ENCODE measurements at places on chromosomes 2 and 18.

DNA sequence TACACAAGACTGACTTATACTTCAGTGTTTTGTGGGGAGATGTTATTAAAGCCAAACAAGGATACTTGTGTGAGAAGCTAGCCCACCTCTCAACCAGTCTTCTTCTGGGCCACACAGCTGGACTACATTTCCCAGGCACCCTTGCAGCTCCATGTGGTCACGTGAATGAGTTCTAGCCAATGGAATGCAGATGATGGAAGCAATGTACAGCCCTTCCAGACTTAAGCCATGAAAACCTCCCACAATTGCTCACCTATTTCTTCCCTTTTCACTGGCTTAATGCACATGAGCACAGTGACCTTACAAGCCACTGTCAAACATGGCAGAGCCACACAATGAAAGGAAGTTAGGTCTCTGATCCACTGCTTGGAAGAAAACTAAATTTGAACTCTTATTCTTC is 20.4 kb upstream of the FEZ2 start:
- peak; percentile 90 for DNase-seq

GRCh38 chr2:9463698-9464034 is 10.7 kb upstream of the IAH1 start:
- peak; percentile 21 for DNase-seq

DNA sequence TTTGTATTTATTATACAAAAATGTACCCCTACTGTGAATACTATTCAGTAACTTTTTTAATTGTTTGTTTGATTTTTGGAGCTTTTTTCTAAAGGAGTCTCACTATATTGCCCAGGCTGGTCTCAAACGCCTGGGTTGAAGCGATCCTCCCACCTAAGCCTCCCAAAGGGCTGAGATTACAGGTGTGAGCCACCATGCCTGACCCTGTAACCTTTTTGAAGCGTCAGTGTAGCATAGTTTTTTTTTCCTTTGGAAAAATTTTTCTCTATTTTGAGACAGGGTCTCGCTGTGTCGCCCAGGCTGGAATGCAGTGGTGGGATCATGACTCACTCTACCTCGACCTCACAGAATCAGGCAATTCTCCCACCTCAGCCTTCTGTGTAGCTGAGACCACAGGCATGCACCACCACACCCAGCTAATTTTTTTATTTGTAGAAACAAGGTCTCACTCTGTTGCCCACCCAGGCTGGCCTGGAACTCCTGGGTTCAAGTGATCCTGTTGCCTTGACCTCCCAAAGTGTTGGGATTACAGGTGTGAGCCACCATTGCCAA is 2.0 kb downstream of the GMCL1 start:
- DNase-seq: no peak

DNA sequence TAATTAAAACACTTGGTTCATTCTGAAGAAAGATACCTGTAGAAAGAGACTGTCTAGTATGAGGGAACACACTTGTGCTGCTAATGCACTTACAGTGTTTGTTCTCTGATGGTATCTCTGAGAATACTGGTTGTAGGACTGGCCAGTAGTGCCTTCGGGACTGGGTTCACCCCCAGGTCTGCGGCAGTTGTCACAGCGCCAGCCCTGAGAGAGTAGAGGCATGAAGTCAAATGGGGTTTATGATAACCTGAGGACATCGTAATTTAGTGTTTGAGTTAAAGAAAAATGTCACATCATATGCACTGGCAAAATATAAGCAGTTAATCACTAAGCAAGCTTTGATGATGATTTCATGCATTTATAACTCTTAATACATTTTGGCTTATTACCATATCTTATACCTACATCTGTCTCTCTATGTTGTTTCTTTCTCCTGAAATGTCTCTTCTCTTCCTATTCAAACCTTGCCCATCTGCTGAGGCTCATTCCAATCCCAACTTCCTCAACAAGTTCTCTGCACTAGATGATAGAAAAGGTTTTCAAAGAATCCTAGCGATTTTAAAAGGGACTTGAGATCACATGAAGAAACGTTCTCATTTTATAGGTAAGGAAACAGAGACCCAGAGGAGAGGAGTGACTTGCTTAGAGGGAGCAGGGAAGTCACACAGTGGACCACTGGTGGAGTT is 50.2 kb downstream of the ATIC start:
- peak; percentile 54 for DNase-seq

DNA sequence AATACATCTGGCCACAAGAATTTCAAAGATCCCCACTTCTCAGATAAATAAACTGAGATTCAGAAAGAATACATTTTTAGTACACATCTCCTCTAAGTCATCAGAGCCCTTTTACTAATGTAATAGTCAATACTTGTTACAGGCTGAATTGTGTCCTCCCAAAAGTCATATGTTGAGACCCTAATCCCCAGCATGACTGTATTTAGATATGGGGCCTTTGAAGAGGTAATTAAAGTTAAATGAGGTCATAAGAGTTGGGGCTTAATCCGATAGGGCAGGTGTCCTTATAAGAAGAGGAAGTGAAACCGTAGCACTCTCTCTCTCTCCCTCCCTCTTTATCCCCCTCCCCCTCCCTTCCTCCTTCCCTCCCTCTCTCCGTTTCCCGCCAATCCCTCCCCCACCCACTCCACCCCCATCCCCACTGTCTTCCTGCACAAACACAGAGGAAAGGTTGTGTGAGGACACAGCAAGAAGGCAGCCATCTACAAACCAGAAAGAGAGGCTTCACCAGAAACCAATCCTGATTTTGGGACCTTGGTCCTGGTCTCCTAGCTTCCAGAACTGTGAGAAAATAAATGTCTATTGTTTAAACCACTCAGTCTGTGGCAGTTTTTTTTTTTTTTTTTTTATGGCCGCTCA is 66.6 kb upstream of the ZNF397 start:
- DNase-seq: no peak

DNA sequence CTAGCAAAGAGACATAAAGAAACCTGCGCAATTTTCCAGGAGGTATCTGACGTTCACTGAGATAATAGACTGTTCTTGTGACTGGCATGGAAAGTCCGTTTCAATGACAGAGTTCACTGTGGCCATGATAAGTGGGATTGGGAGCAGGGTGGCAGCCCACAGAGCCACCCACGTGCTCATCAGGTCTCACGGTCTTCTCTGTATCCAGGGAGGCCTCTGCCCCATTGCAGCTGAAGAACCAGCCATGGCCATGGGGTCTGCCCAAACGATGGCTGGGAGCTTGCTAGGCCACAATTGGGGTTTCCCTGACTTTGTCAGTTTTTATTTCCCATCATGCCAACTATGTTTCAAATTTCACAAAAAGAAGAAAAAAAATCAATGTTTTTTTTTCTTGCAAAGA is 57.2 kb downstream of the PDCL3 start:
- DNase-seq: no peak

GRCh38 chr2:202418027-202418426 is 41.9 kb downstream of the BMPR2 start:
- no peak for DNase-seq

DNA sequence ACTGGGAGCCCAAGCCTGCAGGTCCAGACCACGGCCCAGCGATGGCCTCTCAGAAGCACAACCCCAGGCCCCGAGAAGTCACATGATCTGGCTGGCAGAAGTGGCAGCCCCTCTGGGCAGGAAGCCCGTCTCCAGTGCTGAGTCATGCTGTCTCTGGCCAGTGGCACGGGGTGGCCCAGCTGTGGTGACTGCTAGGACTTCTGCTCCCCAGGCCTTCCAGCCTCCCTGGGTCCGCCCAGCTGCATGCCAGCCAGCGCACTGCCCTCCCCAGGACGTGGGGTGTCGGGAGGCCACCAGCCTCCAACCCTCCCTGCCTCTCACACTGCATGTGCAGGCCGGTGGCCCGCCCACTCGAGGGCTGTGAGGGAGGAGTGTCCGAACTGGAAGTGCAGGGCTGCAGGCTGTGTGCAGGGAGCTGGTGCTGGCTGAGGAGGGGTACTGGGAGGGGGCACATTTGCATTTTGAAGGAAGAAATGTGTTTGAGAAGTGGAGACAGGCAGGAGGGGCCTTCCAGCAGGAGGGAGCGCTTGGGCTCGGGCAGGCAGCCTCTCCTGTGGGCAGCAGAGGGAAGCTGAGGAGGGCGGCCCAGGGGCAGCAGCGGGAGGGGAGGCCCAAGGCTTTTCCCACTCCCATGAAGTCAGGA is 17.0 kb upstream of the HPCAL1 start:
- DNase-seq: peak; percentile 27

GRCh38 chr2:80073134-80073561 is 231.4 kb downstream of the LRRTM1 start:
- peak; percentile 69 for DNase-seq

GRCh38 chr2:59150217-59150849 is 909.2 kb upstream of the FANCL start:
- DNase-seq: no peak

DNA sequence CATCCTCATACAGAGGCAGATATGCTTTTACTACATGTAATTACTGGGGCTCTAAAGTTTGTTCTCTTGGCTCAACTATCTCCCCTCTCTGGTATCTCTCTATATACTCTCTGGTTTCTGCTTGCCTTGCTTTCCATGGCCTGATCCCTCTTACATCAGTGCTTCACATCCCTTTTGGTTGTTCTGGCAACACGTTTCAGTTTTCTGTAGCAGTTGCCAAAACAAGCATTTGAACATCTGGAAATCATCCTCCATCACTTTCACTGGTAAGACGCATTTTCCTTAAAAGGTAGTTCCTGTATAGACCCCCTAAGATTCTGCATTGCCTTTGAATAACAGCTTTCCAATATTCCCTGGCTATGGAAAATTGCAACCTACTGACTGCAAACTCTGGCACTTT is 25.9 kb downstream of the COL5A2 start:
- DNase-seq: peak; percentile 90

DNA sequence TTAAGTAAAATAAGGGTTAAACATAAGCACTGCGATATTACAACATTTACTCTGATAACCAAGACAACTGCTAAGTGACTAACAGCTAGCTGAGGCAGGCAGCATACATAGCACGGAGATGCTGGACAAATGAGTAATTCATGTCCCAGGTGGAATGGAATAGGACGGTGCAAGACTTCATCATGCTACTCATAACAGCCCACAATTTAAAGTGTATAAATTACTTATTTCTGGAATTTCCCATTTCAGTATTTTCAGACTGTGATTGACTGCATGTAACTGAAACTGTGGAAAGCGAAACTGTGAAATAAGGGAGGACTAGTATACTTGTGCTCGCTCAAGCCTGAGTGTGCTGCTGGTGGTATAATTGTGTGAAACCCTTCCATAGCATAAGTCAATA is 12.9 kb downstream of the IER3IP1 start:
- peak; percentile 94 for DNase-seq

DNA sequence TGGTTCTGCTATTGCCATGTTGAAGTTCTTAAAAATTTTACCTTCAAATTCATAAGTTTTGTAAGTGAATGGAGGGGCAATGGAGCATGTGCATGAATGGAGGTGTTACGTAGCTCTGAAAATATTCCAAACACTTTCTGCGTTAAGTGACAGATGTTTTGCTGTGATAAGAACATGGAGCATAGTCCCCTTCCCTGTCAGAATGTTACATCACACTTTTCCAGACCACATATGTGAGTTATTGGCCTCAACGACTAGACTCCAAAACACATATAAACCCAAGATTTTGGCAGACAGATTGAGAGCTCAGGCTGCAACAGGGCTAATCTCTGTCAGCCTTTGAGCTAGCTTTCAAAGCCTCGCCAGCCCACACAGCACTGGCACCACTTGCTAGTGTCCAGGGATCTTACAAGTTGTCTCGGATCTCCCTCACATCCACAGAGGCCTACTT is 27.2 kb upstream of the MFSD6 start:
- DNase-seq: no peak

GRCh38 chr2:20538308-20539132 is 91.6 kb downstream of the RHOB start:
- no peak for DNase-seq

DNA sequence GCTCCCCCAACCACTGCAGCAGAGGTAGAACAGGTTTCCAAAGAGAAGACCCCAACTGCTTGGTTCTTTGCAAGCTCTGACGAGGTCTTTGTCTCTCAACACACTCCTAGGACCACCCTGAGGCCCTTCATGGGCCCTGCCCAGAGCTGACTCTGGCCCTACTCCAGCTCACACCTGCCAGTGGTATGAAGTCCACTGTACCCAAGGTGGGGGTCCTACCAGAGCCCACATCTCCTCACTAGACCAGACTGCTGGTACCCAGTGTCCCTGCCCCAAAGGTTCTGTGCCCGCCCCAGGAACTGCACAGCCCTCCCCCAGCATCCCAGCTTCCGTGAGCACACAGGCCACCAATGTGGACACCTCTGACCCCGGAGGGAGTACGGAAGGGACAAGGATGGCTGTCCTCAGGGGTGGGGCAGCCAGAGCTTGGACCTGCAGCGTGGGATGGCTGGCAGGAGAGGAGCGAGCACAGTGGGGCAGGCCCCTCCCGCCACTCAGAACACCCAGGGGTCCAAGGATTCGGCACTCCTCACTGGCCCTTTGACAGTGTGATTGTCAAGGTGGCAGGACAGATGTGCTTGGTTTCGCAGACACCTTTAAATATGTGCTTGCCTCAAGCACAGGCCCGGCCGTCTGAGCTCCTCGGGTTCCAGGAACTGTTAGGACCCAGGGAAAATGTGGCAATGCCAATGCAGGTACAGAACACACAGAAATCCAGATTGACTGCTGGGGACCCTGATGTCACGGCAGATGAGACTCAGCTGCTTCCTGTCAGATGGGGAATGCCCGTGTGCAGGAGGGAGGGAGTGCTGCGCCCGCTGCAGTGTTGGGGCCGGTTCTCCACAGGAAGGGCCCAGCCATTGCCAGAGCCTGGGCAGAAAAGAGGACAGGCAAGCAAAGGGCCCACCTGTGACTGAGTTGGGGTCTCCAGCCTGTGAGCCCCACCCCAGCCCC is 51.2 kb downstream of the MTERF4 start:
- DNase-seq: no peak
